GM03348 (cell line): ENCODE measurements at places on chromosomes 6 and 20.

DNA sequence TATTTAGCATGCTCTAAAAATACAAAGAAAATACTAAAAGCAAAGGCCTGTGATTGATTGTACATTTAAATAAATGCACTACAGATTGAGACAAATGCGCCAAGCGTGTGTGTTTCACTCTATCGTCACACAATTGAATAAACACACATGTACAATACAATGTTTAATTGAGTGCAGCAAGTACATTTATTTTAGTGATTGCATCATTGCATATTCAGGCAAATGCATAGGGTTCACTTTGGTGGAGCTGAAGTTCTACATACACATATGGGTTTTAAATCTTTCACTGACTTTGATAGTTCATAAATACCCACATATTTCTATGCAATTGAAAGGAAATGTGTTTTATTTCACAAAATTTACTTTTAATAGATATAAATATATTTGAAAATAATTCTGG is 750.6 kb upstream of the MMS22L start:
- DNase-seq: no peak

GRCh38 chr6:52635049-52635577 is 35.8 kb upstream of the TMEM14A start:
- no peak for DNase-seq

DNA sequence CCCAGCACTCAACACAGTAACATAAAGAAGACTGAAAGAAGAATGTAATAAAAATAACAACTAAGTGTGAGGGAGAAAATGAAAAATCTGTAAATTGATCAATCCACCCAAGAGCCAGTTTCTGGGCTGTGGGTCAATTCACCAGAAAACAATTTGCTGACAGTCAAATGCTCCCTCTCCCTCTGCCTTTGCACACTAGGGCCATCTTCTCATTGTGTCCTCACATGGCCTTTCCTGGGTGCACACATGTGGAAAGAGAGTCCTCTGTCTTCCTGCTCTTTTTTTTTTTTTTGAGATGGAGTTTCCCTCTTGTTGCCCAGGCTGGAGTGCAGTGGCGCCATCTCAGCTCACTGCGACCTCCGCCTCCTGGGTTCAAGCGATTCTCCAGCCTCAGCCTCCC is 53.9 kb upstream of the PRND start:
- no peak for DNase-seq

DNA sequence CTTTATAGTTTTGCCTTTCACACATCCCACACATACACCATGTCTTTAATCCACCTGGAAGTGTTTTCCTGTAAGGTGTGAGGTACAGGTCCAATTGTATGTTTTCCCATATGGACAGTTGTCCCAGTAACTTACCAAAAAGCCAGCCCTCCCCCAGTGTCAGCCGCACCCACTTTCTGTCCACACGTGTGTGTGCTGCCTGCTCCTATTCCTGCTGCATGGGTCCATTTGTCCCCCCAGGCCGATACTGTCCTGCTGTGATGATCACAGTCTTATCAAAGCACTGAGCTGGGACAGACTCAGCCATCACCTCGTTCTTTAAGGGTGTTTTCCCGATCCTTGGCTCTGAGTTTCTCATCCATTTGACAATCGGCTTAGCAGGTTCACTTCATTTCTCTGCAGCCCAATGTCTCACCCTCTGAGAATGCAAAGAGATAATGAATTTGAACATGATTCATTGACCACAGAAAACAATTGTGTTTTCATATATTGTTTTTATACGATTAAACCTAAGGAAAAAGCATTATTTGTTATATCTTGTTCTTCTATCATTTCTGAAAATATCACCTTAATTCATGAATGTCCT is 9.6 kb downstream of the VSX1 start:
- no peak for DNase-seq

DNA sequence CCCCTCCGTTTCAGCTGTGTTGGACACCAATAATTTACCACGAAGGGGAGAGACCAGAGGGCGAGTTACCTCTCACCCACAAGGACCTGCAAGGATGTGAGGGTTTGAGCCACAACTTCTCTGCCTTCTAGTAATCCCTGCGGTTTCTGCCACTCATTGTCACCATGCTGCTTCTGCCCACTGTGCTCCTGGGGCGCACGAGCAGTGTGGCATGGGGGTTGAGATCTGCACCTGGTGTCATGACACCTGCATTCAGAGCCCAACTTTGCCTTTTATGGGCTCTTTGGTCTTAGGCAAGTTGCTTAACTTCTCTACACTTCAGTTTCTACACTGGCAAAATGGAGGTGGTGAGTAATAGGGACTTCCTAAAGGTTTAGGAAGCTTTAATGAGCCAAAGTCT is 84.9 kb downstream of the SOBP start:
- no peak for DNase-seq

DNA sequence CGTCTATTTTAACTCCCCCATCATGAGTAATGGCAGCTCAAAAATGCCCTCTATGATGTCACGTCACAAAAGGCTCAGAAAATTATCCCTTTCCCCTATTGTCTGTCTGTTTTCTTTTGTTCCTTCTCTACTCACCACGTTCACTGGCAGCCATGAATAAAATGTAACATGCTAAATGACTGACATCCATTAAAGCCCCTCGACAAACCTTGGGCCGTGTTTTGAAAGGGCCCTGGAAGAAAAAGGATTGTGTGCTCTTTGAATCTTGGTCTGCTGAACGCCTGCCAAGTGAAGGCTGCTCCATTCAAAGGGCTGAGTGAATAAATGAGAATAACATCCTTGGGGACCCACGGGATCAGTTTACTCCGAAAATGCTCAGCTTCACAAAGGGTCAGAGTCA is 118.7 kb downstream of the RPS12 start:
- DNase-seq: no peak

GRCh38 chr6:71375676-71376075 is 87.1 kb downstream of the OGFRL1 start:
- no peak for DNase-seq

- DNase-seq: no peak
Observed at GRCh38 chr20:18428490-18429173, 38.2 kb downstream of the DZANK1 start.

GRCh38 chr6:111793711-111794111 is 79.5 kb downstream of the FYN start:
- no peak for DNase-seq

DNA sequence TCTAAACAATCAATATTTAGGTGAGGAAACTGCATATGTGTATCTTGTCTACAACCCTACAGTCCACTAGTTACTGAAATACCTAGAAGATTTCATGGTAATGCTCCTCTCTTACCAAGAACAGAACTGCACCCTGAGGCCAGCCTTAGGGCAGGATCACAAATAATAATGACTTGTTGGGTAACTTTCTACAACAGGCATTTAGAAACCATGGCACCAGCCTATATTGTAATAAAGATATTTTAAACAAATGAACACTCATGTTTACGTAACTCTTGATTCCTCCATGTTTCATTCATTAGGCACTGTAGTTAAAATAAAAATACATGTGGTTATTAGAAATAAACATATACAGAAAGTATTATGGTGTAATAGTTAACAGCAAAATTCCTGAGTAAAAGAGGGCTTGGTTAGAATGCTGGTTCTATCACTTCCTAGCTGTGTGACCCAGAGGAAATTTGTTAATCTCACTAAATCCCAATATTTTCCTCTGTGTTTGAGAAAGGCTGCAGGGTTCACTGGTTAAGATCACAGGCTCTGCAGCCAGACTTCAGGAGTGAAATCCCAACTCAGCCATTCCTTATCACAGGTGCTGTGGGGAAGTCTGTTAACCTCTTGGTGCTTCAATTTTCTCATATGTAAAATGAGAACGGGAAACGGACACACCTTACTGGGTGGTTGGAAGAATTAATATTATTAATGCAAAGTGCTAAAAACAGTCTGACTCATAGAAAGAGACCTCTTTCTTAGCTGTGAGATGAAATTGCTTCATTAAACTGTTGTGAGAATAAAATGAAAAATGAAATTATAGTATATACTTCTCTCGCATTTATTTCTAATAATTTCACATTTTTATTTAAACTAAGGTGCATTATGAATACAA is 8.5 kb downstream of the HMGN3 start:
- DNase-seq: no peak

DNA sequence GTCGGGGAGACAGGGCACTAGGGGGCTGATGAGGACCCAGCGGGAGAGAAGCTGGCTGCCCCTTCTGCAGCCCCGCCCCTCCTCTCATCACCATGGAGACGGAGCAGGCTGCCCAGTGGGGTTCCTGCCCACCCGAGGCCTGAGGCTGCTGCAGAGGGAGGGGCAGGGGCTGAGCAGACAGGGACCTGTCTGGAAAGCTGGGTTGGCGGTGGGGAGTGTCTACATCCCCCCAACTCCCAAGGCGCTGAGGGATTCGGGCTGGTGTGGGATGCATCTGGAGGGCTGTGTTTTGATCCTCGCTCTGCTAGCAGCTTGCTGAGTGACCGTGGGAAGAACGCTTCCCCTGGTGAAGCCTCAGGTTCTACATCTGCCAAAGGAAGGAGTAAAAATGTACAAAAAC is 1.2 kb upstream of the BPI start:
- no peak for DNase-seq
